ENCODE measurements at places on chromosomes 11 and 22. TPM values are rescaled to one million over a fixed set of nuclear protein-coding genes. Genes with fewer than 3 reads are reported as not detected.

OR8U1 gene
- total RNA-seq = not detected

HTR3B gene
- total RNA-seq = not detected

RANBP1 gene
- total RNA-seq = 459 TPM

OR51E1 gene
- not detected for total RNA-seq

CRYBB3 gene
- total RNA-seq = 0.26 TPM

CCDC73 gene
- total RNA-seq = not detected

TMEM191C gene
- 0.70 TPM for total RNA-seq

HPS5 gene
- total RNA-seq = 19.4 TPM

UBQLNL gene
- total RNA-seq = not detected

SCUBE1 gene
- 0.33 TPM for total RNA-seq

MUC2 gene
- not detected for total RNA-seq

FGF4 gene
- total RNA-seq = not detected

ANGPTL5 gene
- not detected for total RNA-seq

GDPD4 gene
- total RNA-seq = not detected

APOBEC3B gene
- 7.3 TPM for total RNA-seq

CENPM gene
- 77.5 TPM for total RNA-seq

NTM gene
- not detected for total RNA-seq

EIF3F gene
- total RNA-seq = 294 TPM

INPP5J gene
- not detected for total RNA-seq

TPH1 gene
- 0.20 TPM for total RNA-seq

BAD gene
- 40.9 TPM for total RNA-seq

ATG16L2 gene
- 53.2 TPM for total RNA-seq

NCF4 gene
- 5.1 TPM for total RNA-seq

YPEL4 gene
- total RNA-seq = 1.7 TPM

TMEM121B gene
- total RNA-seq = 0.15 TPM

DERL3 gene
- total RNA-seq = 5.8 TPM

OR8G1 gene
- not detected for total RNA-seq

PGGHG gene
- total RNA-seq = 81.0 TPM

SMTNL1 gene
- not detected for total RNA-seq

AMPD3 gene
- 12.2 TPM for total RNA-seq

MS4A1 gene
- 1.2 TPM for total RNA-seq

OR52R1 gene
- total RNA-seq = not detected

DBX1 gene
- not detected for total RNA-seq

OR5A1 gene
- total RNA-seq = not detected

SDF2L1 gene
- total RNA-seq = 71.5 TPM

SLC39A13 gene
- total RNA-seq = 23.4 TPM

RASSF7 gene
- total RNA-seq = 20.7 TPM

CLTCL1 gene
- total RNA-seq = 0.88 TPM

LMNTD2 gene
- total RNA-seq = 2.4 TPM

KDM4E gene
- not detected for total RNA-seq

XKR3 gene
- not detected for total RNA-seq

CADM1 gene
- total RNA-seq = 0.90 TPM

IFITM10 gene
- total RNA-seq = 0.39 TPM

HEPHL1 gene
- not detected for total RNA-seq

SMC1B gene
- total RNA-seq = 0.38 TPM

CPT1B gene
- 43.6 TPM for total RNA-seq

SAC3D1 gene
- 27.1 TPM for total RNA-seq

P2RY2 gene
- not detected for total RNA-seq

MOV10L1 gene
- total RNA-seq = not detected

Data from CD8-positive, alpha-beta memory T cell (primary cell).